Mammary epithelial cell (primary cell): ENCODE measurements at places on chromosomes 5 and 9. TPM values are rescaled to one million over a fixed set of nuclear protein-coding genes. Genes with fewer than 3 reads are reported as not detected.

OBP2B gene
- not detected in 2 replicates for total RNA-seq

TAF11L4 gene
- not detected for total RNA-seq

DNA sequence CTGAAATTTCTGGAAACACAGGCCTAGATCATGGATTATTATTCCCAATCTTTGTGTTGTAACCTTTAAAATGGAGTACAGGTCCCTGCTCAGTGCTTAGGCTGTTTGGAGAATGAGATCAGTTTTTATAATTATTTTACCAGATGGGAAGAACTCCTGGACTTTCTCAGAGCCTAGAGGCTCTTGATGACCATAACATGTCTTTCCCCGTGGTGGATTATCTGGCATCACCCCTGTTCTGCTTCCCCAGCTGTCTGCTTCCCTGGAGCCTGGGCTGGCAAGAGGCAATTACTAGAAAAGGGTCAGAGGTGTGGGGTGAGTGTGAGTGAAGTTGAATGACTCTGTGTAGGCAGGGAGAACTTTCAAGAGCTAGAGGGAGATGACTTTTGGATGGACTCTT is 143.0 kb downstream of the CARTPT start:
- DNase-seq, result no peak

DNA sequence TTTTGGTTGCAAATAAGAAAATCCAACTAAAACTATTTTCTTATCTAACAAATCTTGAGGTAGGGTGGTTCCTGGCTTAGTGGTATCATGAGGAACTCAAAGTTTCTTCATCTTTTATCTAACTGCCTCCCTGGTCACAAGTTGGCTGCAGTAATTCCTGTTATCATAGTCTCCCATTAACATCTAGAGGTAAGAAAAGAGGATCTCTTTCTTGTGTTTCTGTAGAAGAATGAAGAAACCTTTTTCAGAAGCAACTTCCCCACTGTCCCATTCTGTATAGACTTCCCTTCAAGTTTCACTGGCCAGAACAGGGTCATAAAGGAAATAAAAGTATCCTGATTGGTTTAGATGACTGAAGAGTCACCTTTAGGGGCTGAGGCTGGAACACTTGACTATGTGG is 81.8 kb upstream of the ELL2 start:
- no peak for DNase-seq

DNA sequence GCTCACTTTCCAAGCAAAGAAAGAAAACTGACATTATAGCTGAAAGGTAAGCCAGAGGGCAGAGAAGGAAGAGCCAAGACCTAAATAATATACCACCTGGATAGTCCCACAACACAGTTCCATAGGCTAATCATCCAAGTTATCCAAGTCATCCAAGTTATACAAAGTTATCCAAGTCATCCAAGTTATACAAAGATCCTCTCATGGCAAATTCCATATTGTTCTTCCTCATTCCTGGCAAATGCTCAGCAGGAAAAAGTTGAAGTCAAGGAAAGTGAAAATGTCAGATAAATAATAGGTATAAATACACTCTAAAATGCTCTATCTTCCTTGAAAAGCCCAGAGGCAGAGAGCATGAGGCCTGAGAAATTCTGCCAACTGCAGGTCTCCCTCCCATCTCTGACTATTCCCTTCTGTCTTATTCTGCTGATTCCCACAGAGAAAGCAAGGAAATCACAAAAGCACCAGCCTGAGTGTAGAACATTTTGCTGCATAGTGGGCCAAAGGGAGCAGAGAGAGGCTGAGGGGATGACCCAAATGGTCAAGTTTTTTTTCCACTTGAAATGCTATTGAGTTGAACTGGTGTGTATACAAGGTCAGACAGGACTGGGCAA is 12.5 kb downstream of the MCTP1 start:
- no peak for DNase-seq

- DNase-seq, result no peak
These were observed 210.6 kb downstream of the ARHGEF28 start for GRCh38 chr5:73836607-73837006.

CDH10 gene
- total RNA-seq, result 0.21 TPM in 1 of 2 replicates, not detected in the other
